ENCODE measurements at places on chromosomes 1 and 21.

- DNase-seq, result no peak
Measured at GRCh38 chr1:81803431-81804110, 2.8 kb downstream of the ADGRL2 start.

- DNase-seq, result no peak
Measured at GRCh38 chr1:234970401-234970730, 158.3 kb downstream of the TOMM20 start.

GRCh38 chr1:212683357-212683722 is 16.3 kb downstream of the BATF3 start:
- no peak for DNase-seq

DNA sequence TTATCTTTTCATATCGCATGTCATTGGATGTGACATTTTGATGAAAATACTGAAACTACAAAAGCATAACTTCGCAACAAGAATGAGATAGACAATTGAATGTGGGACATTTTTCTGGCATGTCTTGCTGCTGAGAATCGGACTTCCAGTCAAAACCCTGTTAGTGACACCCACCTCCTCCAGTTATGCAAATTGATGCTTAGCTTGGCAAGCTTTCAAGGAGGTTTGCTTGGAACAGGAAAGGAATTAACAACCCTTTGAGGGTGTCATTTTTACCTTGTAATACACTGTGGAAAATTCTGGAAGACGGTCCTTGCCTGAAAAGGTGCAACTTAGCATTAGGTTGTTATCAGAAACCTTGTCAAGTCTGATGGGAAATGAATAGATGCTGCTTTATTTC is 38.8 kb upstream of the FAM3B start:
- DNase-seq, result no peak

GRCh38 chr1:111192658-111193519 is 7.6 kb downstream of the DENND2D start:
- no peak for DNase-seq

- DNase-seq, result no peak
Measured at GRCh38 chr21:28229814-28230213, 762.9 kb downstream of the LTN1 start.

DNA sequence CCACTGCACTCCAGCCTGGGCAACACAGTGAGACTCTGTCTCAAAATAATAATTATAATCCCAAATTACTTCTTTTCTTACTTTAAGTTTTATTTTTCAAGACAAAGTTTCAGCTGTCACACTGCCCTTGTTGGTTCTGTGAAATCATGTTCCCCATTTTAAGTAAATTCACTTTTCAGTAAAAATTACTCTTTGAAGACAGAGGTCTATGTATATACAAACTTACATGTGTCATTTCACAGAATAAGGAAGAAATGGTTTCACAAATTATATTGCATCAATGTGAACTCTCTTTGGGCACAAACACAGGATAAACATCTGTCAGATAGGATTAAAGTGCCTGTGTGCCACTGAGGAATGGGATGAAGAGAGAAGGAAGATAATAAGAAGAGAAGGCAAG is 33.1 kb upstream of the ETS2 start:
- DNase-seq, result no peak

DNA sequence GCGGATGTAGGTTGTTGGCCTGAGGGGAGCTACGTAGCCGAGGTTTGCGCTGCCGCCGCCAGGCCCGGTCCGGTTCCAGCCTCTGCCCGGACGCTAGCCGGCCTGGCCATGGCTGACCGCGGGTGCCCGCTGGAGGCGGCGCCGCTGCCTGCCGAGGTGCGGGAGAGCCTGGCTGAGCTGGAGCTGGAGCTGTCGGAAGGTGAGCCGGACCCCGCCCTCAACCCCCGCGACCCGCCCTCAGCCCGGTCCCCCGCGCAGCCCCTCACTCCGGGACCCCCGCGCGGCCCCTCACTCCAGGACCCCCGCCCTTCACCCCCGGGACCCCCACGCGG is 299 bp downstream of the DIP2A start:
- no peak for DNase-seq

DNA sequence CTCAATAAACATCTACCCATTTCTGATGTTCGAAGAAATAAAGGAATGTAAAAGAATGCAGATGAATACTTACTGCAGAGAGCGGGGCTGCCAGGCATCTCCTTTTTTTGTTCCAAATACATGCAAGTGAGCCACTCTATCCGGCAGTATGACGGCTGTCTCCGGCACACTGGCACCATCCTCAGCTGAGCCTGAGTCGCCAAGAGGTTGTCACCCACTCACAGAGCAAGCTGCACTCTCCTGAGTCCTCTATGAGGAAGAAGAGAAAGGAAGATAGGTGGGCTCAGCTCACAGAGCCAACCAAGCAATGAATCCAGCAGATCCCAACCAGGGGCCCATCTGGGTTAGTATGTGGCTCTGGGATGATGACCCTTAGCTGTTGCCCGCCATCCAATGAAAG is 65.3 kb downstream of the CD46 start:
- no peak for DNase-seq

DNA sequence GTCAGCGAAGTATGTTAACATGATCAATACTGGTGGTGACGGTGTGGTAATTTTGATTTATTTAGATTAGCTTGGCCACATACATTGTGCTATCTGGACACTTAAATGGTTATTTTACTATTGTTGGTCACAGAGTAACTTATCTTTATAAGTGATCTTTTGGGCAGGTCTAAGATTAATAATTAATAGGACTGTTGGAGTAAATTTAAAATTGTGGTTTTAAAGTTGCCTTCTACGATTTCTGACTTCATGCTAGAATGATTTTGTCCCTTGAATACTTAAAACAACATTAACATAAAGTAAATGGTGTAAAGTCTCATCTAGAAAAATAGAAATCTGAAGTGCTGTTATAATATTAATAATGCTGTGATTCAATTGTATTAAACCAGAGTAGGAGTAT is 14.7 kb downstream of the SRRM1 start:
- DNase-seq, result no peak

Measured in T1000 (cell line).